ENCODE measurements at places on chromosomes 12 and 14.

GRCh38 chr14:34354556-34354955 is 107.5 kb downstream of the SPTSSA start:
- no peak for DNase-seq

GRCh38 chr14:90381999-90382451 is 14.8 kb upstream of the CALM1 start:
- DNase-seq, result no peak

DNA sequence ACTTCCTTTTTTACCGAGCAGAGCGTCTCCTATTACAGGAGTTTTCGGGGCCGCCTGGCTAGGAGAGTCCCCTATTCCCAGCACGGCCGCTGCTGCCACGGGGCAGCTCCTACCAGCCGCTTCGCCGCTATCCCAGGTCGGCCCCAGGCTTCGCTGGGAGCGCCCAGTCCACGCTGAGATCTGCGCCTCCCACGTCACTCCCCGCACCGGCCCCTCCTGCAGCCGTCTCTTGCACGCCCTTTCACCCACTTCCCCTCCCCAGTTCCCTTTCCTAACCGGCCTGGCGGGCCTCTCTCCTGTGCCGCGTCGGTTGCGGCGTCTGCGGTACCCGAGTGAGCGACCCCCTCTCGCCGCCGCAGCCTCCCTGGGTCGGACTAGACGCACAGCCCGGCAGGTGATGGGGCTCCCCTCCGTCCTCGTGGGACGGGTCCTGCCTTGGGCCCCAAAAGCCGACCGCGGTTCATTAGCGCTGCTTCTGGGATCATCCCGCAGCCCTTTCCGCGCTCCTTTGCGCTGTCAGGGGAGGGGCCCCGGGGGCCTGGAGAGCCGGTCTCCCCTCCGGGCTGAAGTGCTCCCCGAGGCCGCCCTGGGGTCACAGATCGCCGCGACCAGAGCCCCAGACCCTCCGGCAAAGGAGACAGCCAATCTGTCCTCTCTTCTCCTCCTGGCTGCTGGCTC is 1318.4 kb downstream of the TMEM121 start:
- DNase-seq, result no peak

GRCh38 chr12:27304856-27305255 is 27.8 kb upstream of the BMAL2 start:
- no peak for DNase-seq

GRCh38 chr12:89140141-89140540 is 212.2 kb downstream of the DUSP6 start:
- no peak for DNase-seq

DNA sequence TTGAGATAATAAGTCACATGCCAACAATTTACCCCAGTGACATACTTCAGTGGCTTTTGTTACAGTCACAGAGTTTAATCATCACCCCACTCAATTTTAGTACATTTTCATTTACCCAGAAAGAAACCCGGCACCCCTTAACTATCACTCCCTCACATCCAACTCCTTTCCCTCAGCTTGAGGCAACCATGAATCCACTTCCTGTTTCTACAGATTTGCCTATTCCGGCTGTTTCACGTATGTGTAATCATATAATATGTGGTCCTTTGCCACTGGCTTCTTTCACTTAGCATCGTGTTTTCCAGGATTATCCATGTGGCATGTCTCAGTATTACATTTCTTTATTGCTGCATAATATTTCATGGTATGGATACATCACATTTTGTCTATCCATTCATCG is 147.5 kb downstream of the CFAP54 start:
- DNase-seq, result no peak

- no peak for DNase-seq
Measured at GRCh38 chr12:2645460-2645859, 149.3 kb upstream of the FKBP4 start.

- DNase-seq, result no peak
Measured at GRCh38 chr14:23076785-23077408, 18.0 kb downstream of the ACIN1 start.

DNA sequence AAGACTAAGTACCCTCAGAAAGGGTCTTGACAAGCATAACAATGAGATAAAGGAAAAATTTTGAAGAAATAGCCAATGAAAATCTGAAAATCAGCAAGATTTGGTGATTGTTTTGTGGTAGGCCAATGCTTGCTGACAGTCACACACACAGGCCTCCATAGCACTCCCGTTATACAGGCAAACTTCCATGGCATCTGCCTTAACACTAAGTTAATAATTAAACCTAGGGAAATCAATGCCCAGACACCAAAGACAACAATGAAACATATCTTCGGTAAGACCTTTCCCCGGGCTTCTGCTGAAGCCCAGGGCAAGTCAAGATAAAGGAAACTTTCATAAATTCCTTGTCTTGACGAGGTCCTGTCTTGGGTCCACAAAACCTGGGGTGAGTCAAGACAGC is 18.6 kb upstream of the RERGL start:
- DNase-seq, result no peak

DNA sequence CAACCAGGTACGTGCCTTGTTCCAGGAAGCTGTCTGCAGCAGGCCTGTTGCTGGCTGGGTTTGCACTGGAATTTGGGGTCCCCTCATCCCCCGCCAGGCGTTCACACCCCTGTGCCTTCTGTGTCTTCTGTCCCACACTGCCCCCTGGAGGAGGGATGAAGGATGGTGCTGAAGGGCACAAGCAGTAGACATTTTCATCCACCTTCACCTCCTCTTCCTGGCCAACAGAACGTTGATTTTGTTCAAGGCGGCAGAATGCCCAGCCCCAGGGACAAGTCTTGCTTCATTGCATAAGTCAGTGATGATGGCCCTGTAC is 122.1 kb downstream of the CALM1 start:
- peak; percentile 21 for DNase-seq

DNA sequence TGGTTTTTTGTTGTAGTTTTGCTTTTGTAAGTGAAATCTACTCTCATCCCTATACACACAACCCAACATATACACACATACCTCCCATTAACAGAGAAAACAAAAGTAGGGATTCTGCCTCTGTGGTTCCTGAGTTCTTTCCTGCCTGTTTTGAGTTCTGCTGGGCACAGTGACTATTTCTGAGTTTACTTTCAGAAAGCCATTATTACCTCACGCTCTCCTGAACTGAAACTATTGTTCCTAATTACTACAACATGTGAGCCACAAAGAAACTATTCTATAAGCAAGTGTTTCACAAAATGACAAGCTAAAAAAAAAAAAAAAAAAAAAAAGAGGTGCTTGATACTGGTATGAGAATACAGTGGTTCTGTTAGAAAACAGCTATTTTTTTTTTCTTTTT is 110.9 kb downstream of the ALG10B start:
- no peak for DNase-seq

DNA sequence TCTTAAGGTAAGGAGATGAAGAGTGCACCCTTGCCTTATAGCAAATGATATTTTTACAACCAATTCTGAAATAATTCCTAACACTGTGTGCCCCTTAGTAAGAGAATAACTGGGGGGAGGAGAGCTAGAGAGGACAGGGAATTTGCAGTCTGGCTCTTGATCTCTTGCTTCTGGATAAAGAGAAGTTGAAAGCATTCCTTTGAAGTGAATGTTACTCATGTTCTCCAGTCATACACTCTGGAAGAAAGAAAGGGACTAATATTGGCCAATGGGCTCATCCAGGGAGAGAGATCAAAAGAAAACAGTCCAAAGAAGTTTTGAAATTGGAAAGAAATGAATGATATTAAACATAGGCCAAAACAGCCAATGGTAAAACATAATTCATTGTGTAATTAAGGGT is 25.3 kb downstream of the C12orf75 start:
- DNase-seq, result no peak

- no peak for DNase-seq
Measured at GRCh38 chr12:93002293-93003054, 73.4 kb upstream of the EEA1 start.

GRCh38 chr12:101839324-101840283 is 8.8 kb upstream of the GNPTAB start:
- peak; percentile 47 for DNase-seq

DNA sequence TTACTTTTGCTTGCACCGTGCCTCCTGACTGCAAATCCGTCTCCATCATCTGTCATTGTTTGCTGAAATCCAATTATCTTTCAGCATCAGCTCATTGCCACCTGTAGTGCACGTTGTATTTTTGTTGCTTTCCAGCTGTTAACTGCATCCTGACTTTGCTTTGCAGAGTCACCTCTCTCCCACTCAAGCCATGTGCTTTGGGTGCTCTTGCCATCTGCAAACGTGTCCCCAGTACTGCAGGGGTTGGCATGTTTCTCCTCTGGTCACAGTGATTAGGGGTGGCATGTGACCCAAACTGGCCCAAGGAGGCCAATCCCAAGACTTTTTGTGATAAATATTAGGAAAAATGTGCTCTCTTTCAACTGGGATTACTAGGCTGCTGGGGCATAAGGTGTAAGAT is 10.5 kb upstream of the TMED2 start:
- DNase-seq, result no peak

- no peak for DNase-seq
Measured at GRCh38 chr14:91263329-91263728, 18.8 kb upstream of the GPR68 start.

Measured in stimulated activated CD8-positive, alpha-beta memory T cell treated with anti-CD3 and anti-CD28 coated beads, Interleukin-2, amount 100 ng/mL, for 48 hours (primary cell).